ENCODE measurements at places on chromosomes 12 and 14.

GRCh38 chr12:117844114-117844830 is 124.5 kb downstream of the KSR2 start:
- no peak for DNase-seq

- DNase-seq: no peak
Observed at GRCh38 chr12:128592220-128592744, 231.5 kb downstream of the SLC15A4 start.

GRCh38 chr12:105485921-105486320 is 155.4 kb downstream of the C12orf75 start:
- no peak for DNase-seq

GRCh38 chr12:28709986-28710685 is 438.9 kb upstream of the FAR2 start:
- no peak for DNase-seq

DNA sequence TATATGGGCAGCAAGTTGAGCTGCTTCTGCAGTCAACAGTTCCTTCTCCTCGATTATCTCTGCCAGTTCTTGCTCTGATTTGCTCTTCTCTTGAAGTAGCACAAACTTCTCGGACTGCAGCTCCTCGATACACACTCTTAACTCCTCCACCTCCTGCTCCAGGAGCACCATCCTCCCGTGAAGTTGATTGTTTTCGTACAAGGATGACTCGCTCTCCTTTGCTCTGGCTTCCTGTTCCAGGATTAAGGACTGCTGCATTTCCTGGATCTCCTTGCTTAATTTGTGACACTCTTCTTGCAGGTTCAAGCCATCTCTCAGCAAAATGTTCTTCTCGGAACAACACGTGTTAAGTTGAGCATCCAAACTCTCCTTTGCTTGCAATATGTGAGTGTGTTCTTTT is 56.2 kb upstream of the VPS33A start:
- no peak for DNase-seq

- no peak for DNase-seq
Observed at GRCh38 chr14:61838661-61839245, 76.5 kb downstream of the SNAPC1 start.

DNA sequence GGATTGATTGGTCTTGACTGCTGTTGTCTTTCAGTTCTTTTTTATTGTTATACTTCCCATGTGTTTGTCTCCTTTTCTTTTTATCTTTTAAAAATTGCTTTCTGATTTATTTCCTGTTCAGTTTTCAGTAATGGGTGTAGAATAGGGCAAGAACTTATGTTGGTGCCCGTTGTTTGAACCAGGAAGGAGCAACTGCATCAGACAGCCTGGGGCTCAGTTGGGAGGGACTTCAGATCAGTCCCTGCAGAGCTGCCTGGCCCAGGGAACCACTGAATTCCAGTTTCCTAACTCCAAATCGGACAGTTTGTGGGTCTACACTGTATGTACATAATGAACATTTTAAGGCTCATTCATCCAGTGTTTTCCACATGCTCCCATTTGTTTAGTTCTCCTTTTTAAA is 64.9 kb downstream of the FBXO34 start:
- DNase-seq: no peak

DNA sequence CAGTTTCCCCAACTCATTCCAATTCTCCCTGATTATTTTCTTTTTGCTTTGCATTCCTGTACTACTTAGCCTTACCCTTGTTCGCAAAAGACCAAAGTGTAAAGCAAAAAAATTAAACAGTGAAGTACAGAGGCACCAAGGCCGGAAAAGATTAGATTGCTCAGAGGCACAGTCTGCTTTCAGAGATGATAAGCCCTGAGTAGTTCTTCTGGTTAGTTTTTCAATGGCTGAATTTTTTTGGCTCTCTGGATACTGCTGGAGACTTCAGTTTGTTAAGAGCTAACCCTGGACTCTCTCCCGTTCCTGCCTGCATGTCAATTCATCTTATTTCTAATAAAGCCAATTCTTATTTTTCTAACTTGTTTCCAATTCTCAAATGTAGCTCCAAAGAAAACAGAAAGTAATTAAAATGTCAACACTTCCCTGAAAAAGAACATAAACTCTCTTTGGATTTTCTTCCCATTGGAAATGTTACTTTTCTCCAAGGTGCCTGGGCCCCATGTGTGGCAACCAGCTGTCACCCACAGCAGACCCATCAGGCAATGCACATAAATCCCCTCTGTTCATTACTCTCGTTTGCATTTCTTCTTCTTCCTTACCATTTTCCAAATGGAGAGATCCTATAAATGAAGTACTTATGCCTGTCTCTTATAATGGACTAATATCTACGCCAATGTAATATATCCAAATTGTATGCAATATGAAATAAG is 142.8 kb downstream of the BTG1 start:
- no peak for DNase-seq

DNA sequence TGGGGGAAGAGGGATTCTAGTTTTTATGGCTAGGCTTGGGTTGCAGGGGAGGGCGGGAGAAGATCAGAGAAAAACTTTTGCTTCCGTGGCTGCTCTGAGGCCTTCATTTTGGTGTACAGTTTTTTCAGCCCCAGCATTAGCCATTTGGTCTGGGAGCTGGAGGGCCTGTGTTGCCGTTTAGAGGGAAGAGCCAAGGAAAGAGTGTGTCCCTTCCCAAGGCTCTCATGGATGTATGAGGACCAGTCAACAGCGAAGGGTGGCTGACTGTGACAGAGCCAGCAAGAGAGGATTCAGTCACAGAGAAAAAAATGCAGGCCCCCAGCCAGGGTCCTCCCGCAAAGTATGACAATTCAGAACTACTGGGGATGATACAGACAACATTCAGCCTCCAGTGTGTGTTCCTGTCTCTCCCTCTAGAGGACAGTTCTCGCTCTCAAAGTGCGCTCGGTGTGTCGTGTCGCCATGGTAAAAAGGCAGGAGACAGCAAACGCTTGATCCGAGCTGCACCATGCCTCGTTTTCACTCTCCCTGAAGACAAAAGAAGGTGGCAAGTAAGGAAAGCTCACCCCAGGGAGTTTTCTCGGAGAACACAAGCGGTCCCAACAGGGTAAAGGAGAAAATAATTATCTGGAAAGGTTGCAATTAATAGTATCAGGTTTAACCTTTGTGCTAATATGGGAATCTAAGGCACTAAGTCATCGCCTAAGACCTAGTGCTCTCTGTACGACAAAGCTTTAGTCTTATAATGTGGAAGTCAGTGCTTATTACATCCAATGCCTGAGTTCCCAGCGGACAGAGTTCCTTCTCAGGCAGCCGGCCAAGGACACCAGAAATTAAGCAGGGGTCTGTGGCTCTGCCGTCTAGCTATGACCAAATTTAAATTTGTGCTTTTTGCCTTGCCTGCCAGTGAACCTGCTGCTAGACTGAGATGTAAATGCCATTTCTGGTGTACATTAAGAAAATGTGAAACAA is 157.3 kb upstream of the PLXNC1 start:
- no peak for DNase-seq

DNA sequence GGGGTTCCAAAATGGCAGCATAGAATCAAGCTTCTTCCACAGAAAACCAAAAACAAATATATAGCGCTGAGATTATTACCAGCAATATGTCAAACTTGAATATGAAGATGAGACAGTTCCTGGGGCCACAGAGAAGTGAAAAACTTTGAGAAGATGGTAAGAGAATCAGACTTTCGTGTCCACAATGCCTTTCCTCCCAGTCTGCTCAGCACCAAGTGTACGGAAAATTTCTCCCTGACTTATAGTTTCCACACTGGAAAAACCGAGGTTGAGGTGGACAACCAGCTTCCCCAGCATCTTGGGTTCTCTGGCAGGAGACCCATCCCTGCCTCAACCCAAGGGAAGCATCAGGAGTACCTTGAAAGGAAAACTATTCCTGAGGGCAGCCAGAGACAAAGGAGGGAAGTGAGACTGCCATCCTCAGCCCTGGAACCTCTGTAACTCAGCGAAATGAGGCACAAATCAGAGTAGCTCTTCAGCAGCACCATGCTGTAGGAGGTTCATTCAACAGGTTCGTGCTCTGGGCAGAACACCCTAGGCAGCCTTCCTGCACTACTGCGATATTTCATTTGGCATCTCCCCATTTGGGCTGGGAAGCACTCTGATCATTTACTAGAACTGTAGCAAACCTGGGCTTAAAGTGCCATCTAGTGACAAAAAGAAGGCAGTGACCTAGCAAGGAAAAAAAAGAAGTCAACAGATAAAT is 52.4 kb upstream of the CAPRIN2 start:
- DNase-seq: peak; percentile 74

DNA sequence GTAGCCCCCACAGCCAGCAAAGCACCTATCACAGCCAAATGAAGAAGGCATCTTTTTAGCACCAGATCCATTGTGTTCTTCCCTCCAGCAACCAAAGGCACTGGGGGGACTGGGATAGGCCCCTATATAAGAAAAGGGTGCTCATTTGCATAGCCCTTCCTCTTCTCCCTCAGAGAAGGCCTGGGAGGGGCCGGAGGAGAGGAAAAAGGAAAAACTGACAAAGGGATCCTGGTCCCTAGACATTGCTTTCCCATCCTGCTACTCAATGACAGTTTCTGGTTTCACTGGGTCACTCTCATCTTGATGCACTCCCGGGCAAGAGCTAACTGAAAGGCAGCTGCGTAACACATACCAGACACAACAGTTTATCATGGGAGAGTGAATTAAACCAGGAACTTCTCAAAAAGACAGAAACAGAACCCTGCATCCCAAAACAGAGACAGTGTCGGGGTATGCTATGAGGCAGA is at the start of gene PMEL:
TSS of gene PMEL (minus strand) at position 102 of the 467 bp plus-strand sequence. CDS start at position 71, 31 bp downstream.
- DNase-seq: no peak

DNA sequence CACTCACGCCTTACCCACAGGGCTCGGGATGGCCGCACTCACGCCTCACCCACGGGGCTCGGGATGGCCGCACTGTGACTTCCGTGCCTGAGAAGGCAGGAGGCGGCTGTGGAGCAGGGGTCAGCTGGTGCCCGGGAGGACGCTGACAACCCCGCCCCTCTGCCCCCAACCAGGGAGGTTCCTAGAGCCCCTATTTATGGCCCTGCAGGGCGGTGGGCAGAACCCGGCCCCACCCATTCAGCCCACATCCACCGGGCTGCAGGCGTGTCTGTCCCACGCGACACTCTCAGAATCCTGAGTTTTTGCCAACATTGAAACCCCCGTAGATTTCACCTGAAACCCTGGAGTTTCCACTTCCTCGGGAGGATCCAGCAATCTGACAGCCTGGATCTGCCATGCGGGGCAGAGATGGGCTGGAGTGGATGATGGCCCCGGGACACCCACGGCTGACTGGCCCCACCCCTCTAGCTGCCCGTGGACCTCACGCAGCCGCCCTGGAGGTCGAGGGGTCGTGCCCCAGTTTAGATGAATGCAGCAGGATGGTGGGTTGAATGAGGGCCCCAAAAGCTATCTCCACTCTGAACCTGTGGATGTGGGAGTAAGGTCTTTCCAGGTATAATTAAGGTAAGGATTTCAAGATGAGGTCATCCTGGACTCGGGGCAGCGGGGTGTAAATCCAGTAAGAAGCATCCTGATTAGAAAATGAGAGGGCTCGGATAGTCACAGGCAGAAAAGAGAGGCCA is 20.4 kb downstream of the GALNT9 start:
- no peak for DNase-seq

- no peak for DNase-seq
Observed at GRCh38 chr12:43198608-43199007, 353.4 kb downstream of the ADAMTS20 start.

GRCh38 chr12:29171421-29172258 is 22.6 kb downstream of the FAR2 start:
- no peak for DNase-seq

GRCh38 chr14:89955022-89955744 is 544 bp upstream of the TDP1 start:
- DNase-seq: no peak

GRCh38 chr12:106791531-106791930 is 17.0 kb downstream of the RIC8B start:
- peak; percentile 74 for DNase-seq

DNA sequence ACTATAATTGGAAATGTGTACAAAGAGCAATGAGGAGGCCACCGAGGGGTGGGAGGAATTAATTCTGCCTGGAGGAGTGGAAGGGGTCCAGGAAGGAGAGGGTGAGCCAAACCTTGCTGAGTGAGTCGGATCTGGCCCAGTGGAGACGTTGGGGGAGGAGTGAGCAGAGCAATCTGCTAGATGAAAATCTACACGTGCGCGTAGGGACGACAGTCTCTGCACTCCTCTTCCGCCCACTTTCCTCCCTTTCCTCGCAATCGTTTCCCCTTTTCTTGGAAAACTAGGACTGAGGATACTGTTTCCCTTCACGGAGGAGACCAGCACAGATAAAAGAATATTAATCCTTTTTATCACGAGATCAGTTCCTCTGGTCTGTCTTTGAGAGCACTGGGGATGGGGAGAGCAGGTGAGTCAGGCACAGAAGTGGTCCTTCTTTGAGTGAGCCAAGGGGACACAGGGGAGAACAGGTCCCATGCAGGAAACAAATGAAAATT is 2.9 kb upstream of the NAB2 start:
- no peak for DNase-seq

DNA sequence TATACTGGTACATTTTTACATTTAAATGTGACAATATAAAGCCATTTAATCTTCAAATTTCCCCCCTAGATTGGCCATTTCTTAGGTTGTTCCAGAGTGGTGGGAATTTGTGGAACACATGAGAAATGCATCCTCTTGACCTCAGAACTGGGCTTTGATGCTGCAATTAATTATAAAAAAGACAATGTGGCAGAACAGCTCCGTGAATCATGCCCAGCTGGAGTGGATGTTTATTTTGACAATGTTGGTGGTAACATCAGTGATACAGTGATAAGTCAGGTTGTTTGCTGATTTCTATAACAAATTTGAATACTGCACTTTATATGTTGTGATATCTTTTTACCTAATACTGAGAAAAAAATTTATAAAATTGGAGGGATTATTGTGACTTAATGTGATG is 7.6 kb upstream of the ZNF410 start:
- no peak for DNase-seq

- DNase-seq: no peak
Observed at GRCh38 chr14:22613736-22614239, 15.7 kb downstream of the ABHD4 start.

- DNase-seq: no peak
Observed at GRCh38 chr14:51341338-51341737, 101.3 kb downstream of the TMX1 start.

GRCh38 chr12:119128527-119128926 is 50.2 kb upstream of the HSPB8 start:
- no peak for DNase-seq

GRCh38 chr12:122421187-122421820 is 1.2 kb downstream of the CLIP1 start:
- DNase-seq: peak; percentile 33

DNA sequence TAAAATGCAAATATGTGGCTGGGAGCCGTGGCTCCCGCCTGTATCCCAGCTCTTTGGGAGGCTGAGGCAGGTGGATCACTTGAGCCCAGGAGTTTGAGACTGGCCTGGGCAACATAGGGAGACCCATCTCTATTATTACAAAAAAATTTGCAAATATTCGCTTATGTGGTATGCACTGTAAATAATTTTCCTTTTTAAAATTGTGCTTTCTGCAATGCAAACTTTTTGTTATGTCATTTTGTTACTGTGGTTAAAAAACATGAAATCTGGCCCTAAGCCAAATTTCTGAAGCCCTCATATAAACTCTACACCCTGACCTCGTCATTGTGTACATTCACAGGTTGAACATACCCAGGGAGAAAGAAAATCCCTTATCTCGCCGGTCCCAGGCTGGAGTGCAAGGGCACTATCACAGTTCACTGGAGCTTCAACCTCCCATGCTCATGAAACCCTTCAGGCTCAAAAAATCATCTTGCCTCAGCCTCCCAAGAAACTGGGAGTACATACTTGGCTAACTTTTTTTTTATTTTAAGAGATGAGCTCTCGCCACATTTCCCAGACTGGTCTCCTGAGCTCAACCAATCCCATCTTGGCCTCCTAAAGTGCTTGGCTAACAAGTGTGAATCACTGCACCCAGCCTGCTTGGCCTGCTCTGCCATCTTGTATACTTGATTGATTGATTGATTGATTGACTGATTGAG is 24.7 kb downstream of the TRAPPC6B start:
- no peak for DNase-seq

All from NCI-H1105 (cell line).